RWPE1 (cell line): ENCODE measurements at places on chromosomes 7 and 10.
A peak's percentile ranks its signal among the peaks of the same experiment; 100 is the strongest.

DNA sequence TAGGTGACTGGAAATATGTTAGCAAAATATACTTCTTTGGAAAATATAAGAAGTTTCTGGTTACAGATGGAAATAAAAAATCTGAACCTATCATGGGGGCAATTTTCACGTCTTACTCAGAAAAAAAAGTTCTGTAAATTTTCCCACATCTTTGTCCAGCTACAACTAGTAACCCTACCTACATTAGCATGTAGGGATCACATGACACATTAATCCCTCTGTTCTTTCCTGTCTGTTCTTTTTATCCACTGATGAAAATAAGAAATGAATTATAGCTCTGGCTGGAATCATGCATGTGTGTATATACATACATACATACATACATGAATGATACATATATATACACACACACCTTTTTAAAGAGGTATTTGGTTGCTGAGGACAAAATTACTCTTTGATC, 3.6 kb upstream of the FAM53B start:
- no peak for DNase-seq

DNA sequence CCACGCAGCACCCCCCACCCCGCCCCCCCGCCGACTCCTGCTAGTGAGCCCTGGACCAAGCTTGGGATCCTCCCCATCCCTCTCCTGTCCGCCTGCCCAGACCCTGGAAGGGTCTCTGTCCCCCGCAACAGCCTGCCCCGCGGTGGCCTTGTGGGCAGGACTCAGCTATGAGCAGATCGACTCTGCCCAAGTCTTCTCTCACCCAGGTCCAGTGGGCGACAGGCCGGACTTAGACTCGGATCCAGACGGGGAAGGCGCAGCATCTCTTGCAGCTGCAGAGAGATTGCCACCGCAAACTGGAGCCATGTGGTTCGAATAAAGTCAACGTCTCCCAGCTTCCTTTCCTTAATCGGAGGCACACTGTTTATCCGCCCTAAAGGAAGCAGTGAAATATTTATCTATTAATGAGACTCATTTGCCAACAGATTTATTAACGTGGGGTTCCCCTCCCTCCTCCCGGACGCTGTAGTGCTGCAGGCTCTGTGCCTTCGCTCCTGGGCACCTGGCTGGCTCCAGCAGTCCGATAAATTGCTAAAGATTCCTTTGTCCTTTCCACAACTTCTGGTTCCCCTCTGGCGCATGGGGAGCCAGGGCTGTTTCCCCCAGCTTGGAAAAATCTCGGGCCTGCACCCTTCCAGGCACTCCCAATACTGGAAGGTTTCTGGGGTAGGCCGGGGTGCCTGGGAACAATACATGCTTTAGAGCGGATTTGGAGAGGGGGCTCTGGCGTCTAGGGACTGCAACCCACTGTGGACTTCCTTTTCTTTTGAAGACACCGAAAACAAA, 634 bp upstream of the HOXA7 start:
- no peak for DNase-seq

DNA sequence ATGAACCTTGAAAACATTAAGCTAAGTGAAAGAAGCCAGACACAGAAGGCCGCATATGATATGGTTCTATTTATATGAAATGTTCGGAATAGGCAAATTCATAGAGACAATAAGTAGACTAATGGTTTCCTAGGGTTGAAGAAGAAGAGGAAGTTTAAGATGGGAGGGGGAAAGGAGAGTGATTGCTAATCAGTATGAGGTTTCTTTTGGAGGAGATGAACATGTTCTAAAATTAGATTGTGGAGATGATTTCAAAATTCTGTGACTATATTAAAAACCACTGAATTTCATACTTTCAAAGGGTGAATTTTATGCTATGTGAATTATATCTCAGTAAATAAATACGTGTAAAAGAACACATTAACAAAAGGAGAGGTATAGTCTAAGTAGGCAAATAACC, 176.4 kb upstream of the HPS1 start:
- DNase-seq, result no peak

GRCh38 chr10:102119417-102120141, 589 bp downstream of the LDB1 start:
- peak; percentile 98 for DNase-seq

- DNase-seq, result no peak
Measured at GRCh38 chr7:78413568-78413967, 615.0 kb downstream of the PHTF2 start.

DNA sequence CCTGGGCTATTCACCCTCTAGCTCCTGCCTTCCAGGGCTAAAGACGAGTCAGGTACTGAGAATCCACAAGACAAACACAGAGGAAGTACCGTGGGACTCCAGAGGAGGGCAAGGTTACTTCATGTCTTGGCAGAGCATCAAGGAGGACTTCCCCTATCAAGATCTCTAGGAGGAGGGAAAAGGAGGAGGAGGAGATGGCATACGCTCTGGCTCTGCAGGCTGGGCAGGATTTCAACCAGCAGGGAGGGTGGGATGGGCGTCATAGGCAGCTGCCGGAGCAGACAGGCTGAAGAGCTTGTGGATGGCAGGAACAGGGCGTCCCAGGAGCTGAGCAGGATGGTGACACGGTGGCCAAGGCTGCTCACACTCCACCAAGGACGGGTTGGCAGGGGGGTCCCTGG, 21.3 kb downstream of the MDH2 start:
- peak; percentile 87 for DNase-seq

DNA sequence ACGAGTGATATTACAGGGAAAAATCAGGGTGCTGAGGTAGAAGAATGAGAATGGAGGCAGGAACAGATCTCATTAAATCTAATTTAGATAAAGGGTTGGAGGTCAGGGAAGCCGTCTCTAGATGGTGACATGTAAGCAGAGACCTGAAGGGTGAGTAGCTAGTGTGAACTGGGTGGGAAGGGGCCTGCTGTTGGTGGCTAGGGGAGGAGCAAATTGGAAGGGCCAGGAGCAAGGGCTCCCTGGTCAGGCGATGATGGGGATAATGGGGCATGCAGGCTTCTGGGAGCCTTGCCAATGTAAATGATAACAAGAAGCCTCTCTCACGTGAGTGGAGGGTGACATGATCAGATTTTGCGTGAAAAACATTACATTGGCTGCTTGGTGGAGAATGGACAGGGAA, 76.3 kb downstream of the WDFY4 start:
- DNase-seq, result no peak
